ENCODE measurements at places on chromosomes 1 and 21.

GRCh38 chr1:202189001-202189790, 4.4 kb upstream of the LGR6 start:
- DNase-seq = peak; percentile 62

DNA sequence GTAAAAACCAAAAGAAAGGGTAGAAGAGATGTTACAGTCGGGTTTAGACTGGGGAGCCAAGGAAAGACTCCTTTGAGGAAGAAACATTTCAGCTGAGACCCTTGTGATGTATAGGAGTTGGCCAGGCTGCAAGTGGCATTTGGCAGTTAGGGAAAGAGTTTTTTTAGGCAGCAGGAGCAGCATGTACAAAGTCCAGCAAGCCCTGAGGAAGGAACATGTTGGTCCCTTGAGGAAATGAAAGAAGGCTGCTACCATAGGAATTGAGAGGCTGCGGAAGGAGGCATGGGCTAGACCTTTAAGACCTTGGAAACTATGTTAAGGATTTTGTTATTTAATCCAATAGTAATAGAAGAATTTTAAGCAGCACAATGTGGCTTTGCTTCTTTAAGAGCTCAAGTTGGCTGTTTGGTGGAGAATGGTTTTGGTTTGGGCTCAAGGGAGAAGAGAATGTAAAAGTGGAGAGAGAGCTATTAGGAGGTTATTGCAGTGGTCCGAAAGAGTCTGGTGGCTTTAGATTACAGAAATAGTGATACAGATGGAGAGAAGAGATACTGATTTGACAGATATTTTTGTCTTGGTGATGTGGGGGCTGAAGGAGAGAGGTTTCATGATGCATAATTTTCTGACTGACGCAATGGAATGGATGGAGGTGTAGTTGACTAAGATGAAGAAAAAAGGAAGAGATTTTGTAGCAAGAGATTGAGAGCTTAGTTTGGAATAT, 26.6 kb downstream of the SMAP2 start:
- no peak for DNase-seq

DNA sequence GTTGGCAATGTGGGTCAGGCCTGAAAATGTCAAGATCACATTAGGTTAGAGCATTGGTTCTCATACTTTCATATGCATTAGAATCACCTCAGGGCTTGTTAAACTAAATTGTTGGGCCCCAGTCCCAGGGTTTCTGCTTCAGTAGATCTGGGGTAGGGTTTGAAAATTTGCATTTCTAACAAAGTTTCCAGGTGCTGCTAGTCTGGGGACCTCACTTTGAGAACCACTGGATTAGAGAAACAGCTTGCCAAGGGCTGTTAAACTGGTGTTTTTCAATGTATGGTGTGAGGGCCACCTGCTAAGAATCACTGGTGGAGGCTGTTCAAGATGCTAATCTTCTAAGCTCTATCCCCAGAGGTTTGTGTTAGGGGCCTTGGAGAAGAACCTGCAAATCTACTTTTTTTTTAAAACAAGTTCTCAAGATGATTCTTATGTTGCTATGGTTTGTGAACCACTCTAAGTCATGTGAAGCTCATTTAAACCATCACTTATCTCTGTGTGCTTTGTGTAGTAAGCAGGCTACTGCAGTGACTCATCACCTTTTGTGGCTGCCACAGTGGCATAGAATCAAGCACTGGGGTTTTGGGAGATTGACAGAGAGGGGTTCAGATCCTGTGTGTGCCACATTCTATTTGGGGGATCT, 152.2 kb downstream of the S1PR1 start:
- peak; percentile 25 for DNase-seq

- no peak for DNase-seq
These were observed 79.7 kb downstream of the CACHD1 start for GRCh38 chr1:64549464-64550239.

GRCh38 chr1:182407724-182408123, 7.3 kb upstream of the TEDDM1 start:
- no peak for DNase-seq

DNA sequence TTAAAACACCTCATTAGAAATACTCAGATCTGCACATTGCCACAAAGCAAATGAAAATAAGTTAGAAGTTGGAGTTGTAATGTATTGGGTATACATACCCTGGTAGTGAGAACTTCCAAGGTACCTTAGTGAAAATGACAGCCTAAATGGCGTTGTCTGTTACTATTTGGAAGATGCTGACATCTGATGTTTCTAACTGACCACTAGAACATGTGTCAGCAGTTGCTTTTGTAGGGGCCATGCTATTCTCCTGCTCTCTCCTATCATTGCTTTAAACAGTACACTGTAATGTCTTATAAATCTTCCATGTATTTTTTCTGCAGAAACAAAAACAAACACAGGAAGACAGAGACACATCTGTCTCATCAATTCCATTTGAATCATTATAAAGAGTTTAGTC, 40.1 kb downstream of the LAMC1 start:
- DNase-seq = no peak

- DNase-seq = no peak
These were observed 740.6 kb downstream of the RWDD3 start for GRCh38 chr1:95974586-95974985.

GRCh38 chr21:14630556-14631069, 84.5 kb upstream of the SAMSN1 start:
- no peak for DNase-seq

DNA sequence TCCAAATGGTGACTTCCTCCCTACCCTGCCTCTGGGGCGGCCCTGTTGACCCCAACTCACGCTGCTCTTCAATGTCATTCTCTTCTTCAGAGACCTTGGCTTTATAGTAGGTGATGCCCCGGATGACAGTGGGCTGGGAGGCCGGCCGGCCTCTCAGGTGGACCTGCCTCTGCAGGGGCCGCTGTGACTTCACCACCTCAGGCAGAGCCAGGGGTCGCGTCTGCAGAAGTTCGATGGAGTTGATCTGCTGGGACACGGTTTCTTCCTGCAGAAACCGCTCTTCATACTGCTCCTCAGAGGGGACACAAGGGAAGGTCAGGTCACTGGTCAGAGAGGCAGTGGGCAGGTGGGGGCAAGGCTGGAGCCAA, 23.6 kb downstream of the OLFML2B start:
- DNase-seq = no peak

GRCh38 chr1:212899845-212900244, 41.8 kb downstream of the FLVCR1 start:
- no peak for DNase-seq

DNA sequence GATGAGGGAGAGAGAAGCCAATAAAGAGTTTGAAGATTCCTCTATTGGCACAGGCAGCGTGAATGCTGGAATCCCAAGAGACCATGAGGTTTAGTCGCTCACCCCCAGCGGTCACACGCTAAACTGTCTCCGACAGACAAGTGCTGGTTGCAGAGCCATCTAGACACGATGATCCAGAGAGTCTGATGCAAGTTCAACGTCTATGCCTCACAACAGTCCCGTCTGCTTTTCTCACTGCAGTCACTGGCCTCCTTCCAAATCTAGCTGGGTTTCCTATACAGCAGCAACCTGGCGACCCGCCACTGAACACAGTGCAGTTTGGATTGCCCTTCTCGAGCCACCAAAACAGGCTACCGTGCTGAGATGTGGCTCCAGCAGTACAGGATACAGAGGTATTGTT, 98.6 kb upstream of the KRTAP19-8 start:
- no peak for DNase-seq

DNA sequence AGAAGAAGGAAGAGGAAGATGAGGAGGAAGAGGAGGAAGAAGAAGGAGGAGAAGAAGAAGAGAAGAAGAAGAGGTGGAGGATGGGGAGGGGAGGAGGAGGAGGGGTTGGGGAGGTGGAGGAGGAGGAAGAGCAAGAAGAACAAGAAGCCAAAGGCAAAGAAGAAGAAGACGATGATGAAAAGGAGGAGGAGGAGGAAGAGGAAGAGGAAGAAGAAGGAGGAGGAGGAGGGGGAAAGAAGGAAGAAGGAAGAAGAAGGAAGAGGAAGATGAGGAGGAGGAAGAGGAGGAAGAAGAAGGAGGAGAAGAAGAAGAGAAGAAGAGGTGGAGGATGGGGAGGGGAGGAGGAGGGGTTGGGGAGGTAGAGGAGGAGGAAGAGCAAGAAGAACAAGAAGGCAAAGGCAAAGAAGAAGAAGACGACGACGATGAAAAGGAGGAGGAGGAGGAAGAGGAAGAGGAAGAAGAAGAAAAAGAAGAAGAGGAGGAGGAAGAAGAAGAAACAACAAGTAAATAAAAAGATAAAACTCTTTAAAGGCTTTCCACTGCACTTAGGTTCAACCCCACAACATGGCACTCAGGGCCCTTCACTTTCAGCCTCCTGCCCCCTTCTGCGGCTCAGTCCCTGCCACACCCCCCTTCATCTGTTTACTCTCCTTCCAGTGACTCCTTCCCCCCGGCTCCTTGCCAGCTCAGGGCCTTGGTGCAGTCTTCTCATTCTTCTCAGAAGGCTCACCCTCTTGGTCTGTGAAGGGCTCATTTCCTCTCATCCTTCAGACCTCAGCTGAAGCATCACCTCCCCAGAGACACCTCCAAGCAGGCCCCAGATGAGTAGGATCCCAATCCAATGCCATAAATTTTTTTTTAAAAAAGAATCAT, 114.0 kb downstream of the KCNN3 start:
- no peak for DNase-seq

GRCh38 chr1:47837866-47838561, 159.2 kb downstream of the TRABD2B start:
- peak; percentile 13 for DNase-seq

GRCh38 chr21:33854604-33855003, 61.0 kb downstream of the ATP5PO start:
- DNase-seq = peak; percentile 8

GRCh38 chr1:175225805-175226129, 33.2 kb upstream of the KIAA0040 start:
- no peak for DNase-seq

DNA sequence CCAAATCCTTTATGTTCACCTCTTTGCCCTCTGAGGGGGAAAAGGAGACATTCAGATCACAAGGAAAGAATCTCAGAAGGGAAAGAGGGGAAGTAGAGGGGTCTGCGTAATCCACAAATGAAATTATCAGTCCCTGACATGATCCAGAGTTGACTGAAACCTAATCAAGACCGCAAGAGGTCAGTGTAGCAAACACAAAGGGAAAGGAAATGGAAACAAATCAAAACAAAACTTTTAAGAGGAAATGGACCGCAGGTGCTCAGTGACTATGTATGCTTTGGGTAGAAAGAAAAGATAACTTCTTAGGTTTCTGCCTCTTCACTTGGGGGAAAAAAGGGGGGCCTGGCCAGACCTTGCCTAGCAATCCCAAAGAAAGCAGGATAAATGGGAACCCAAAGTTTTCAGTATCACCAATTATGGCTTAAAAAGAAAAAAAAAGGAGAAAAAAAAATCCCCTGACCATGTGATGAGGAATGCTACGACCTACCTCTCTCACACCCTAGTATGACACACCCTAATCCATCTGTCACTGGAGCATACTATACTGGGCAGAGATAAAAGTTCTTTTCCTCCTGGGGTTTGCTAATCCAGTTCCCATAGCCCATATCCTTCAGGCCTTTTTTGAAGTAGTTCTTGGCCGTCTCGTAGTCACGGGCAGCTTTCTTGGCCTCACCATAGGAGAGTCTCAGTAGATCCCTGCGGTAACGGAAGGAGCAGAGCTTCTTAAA, 16.9 kb downstream of the CHRNB2 start:
- DNase-seq = no peak

GRCh38 chr1:203564024-203564423, 62.6 kb upstream of the ATP2B4 start:
- no peak for DNase-seq

- no peak for DNase-seq
These were observed at the start of gene ESRRG for GRCh38 chr1:216723274-216723780. TSS of gene ESRRG (minus strand) at chr1:216723429. CDS start at chr1:216723299, 130 bp downstream.

DNA sequence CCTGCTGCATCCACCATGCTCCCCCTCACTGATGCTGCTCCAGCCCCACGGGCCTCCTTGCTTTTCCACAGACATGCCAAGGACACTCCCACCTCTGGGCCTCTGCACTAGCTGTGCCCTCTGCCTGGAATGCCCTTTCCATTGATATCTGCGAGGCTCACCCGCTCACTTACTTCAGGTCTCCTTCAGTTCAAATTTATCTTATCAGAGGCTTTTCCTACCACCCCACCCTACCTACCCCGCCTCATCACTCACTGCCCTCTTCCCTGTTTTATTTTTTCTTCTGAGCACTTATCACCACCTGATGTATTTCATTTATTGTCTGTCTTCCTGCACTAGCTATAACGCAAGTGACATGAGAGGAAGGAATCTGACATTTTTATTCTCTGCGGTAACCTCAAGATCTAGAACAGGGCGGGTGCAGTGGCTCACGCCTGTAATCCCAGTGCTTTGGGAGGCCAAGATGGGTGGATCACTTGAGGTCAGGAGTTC, 7.0 kb downstream of the HSPG2 start:
- DNase-seq = no peak

- DNase-seq = no peak
These were observed 25.8 kb downstream of the RRP1 start for GRCh38 chr21:43815107-43815613.

GRCh38 chr1:226064816-226065248, 2.3 kb downstream of the H3-3A start:
- DNase-seq = peak; percentile 63

DNA sequence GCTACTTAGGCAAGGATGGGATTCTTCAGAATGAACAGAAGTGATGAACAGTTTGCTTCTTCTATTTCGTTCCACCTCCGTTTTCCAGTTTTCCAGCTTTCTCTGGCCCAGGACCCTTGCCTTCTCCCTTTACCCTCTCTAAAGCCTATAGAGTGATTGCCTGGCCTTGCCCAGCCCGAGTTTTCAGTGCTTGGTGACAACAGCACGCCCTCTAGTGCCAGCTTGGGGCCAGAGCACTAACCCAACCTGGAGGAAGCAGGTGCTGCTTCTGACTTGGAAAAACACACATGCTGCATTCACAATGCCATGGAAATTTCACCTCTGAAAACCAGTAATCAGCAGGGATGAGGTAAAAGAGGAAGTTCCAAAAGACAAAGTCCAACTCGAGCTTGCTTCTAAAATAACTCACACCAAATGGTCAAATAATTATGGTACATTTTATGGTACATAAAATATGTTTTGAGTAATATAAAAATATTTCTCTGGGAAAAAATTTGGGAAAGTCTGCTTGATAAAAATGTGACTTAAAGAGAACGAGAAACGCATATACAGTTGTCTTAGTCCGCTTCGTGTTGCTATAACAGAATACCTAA, 26.1 kb downstream of the UBE2T start:
- DNase-seq = peak; percentile 89

GRCh38 chr1:52080014-52080415, 23.9 kb downstream of the BTF3L4 start:
- DNase-seq = peak; percentile 19
